ENCODE measurements at places on chromosomes 5 and 9. TPM values are rescaled to one million over a fixed set of nuclear protein-coding genes. Genes with fewer than 3 reads are reported as not detected.

The BASP1 gene
- not detected for total RNA-seq

The ZDHHC11 gene
- 53.7 TPM for total RNA-seq

GRCh38 chr5:118762291-118762690 is 226.1 kb downstream of the DTWD2 start:
- no peak for DNase-seq

The CATSPER3 gene
- 1.4 TPM for total RNA-seq

The CCDC69 gene
- 0.69 TPM for total RNA-seq

The SLC25A2 gene
- total RNA-seq, result 0.27 TPM

The HK3 gene
- 1.5 TPM for total RNA-seq
